Renal pelvis (tissue), 12 donors: ENCODE measurements at places on chromosomes 6 and 20. TPM values are rescaled to one million over a fixed set of nuclear protein-coding genes. Genes with fewer than 3 reads are reported as not detected.

Gene HTR1E
- polyA plus RNA-seq: 0.60 TPM

Gene C6orf163
- polyA plus RNA-seq: 5.6 TPM

Gene CRIP3
- polyA plus RNA-seq: 8.3 TPM

Gene FABP7
- 0.14 TPM for polyA plus RNA-seq

Gene PEDS1
- polyA plus RNA-seq: 25.5 TPM

Gene C6orf58
- 1.5 TPM for polyA plus RNA-seq

Gene ZBP1
- not detected for polyA plus RNA-seq

Gene RIMS4
- 1.0 TPM for polyA plus RNA-seq

Gene C6orf15
- polyA plus RNA-seq: not detected

Gene CSNK2B
- 236 TPM for polyA plus RNA-seq

Gene ANGPT4
- polyA plus RNA-seq: 0.46 TPM

Gene DLK2
- 1.6 TPM for polyA plus RNA-seq

Gene NKX2-4
- not detected for polyA plus RNA-seq

Gene HRH3
- not detected for polyA plus RNA-seq

Gene PNRC1
- 110 TPM for polyA plus RNA-seq

Gene DACT2
- 28.7 TPM for polyA plus RNA-seq

Gene NTSR1
- 1.4 TPM for polyA plus RNA-seq

Gene CDSN
- polyA plus RNA-seq: not detected

Gene SEL1L2
- not detected for polyA plus RNA-seq

Gene MICB
- polyA plus RNA-seq: 1.4 TPM

Gene NFYA
- polyA plus RNA-seq: 45.9 TPM

Gene BTN3A1
- polyA plus RNA-seq: 30.8 TPM

Gene HUS1B
- 0.11 TPM for polyA plus RNA-seq

Gene EDN3
- polyA plus RNA-seq: 5.1 TPM

Gene BEND3
- polyA plus RNA-seq: 11.8 TPM

Gene ROS1
- polyA plus RNA-seq: 0.16 TPM

Gene DLL1
- polyA plus RNA-seq: 11.3 TPM

Gene ZNF334
- 24.1 TPM for polyA plus RNA-seq
